Ovary (tissue), 10 donors: ENCODE measurements at places on chromosomes 6 and 20.
A peak's percentile ranks its signal among the peaks of the same experiment; 100 is the strongest.

- no peak for DNase-seq
Observed at GRCh38 chr6:10429638-10430427, 15.0 kb upstream of the TFAP2A start.

- no peak for DNase-seq
Observed at GRCh38 chr20:32792316-32792715, 27.4 kb upstream of the MAPRE1 start.

GRCh38 chr20:39326050-39326449 lies 363.9 kb downstream of the DHX35 start:
- no peak for DNase-seq

DNA sequence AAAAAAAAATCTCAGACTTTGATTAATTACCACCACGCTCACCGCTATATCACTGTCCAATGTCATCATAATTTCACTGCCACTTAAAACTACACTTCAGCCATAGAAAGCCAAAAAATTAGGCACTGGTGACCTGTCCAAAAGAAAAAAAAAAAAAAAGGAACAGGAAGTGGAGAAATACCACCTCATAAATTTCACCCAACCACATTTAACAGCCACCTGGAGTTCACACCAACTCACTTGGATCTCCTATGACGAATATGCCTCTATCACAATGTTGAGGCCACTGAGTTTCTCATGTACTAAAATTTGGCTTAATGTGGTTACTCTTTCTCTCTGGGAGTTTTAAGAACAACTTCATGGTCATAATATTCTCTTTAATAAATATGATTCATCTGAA lies 237.5 kb upstream of the RSPO3 start:
- DNase-seq = no peak

- no peak for DNase-seq
Observed at GRCh38 chr6:24537771-24538385, 43.1 kb downstream of the ALDH5A1 start.

- no peak for DNase-seq
Observed at GRCh38 chr6:155448668-155449449, 6.8 kb downstream of the NOX3 start.

DNA sequence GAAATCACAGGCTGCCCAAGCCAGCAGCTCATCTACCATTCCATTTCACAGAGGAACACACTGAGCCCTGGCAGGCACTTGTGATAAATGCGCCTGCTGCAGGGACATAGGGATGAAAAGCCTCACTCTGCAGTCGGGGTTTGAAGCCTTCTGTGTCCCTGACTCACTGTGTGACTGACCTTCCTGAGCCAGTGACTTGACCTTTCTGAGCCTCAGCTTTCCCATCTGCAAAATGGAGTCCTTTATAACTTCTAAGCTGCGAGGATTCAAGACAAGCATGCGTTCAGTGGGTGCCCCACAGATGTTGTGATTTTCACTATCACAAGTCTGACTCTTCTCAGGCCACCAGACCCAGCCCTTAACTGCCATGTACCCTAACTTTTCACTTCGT lies 5.5 kb downstream of the TGM2 start:
- no peak for DNase-seq

GRCh38 chr6:146909886-146910285 lies 294.3 kb upstream of the STXBP5 start:
- DNase-seq = no peak

- DNase-seq = no peak
Observed at GRCh38 chr6:100467129-100468015, 2.7 kb upstream of the SIM1 start.

- no peak for DNase-seq
Observed at GRCh38 chr6:161389756-161390155, 115.9 kb upstream of the AGPAT4 start.

DNA sequence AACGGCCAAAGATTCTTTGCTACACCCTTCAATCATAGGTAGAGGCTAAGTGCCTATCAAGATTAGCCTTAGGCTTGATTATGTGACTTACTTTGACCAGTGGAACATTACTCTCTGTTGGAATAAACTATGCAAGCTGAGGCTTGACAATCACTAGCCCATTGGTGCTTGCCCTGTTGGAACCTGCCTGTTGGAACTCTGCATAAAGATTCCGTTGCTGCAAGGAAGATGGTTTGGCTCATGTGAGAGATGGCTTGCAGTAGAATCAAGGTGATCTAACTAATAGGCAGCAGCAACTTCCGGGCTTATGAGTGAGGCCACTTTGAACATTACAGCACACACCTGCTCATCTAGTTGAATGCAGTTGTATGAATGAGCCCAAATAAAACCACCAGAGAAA lies 227.7 kb upstream of the TSHZ2 start:
- DNase-seq = no peak

DNA sequence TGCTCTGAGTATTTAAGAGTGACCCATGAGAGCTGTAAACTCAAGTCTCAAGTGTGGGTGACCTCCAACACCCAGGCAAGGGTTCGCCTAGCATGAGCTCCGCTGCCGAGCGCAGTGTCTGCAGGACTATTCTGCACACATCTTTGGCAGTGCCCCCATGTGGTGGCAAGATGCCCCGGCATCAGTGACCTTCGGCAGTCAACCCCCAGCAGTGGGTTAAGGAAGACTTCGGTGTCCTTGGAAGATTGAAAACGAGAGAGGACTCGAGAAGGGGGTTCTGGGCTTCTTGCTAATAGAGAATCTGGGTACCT lies 43.1 kb downstream of the RBM38 start:
- DNase-seq = no peak

DNA sequence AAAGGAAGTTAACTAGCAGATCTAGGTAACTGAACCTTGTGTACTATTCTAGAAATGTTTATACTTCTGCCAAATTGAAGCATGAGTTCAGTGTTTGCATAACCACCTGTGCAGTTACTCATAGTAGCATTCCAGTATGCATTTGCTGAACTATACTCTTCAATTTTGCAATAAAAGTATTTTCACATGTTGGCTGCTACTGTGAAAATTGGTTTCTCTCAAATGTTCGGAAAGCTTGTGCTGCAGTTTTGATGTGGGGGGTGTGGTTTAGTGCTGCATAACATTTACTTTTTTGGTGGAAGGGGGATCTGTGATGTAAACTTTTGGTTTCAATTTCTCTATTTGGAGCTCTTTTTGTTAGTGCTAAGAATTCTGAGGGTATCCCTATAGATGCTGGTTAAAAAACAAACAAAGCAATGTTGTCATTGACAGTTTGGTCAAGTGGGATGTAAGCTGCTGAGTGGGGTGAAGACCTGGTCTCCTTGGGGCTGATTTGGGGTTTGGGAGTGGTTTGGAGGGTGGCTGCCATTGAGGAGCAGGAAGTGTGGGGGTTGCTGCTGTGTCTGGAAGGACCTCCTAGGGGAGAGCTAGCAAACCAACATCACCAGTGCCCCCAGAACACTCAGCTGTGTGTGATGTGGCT lies 87.8 kb downstream of the CARMIL1 start:
- DNase-seq = no peak

GRCh38 chr6:99282479-99283062 lies 66.9 kb downstream of the FAXC start:
- no peak for DNase-seq

- DNase-seq = no peak
Observed at GRCh38 chr6:155444120-155444917, 11.3 kb downstream of the NOX3 start.

GRCh38 chr6:47371139-47371869 lies 61.6 kb upstream of the TNFRSF21 start:
- DNase-seq = no peak

DNA sequence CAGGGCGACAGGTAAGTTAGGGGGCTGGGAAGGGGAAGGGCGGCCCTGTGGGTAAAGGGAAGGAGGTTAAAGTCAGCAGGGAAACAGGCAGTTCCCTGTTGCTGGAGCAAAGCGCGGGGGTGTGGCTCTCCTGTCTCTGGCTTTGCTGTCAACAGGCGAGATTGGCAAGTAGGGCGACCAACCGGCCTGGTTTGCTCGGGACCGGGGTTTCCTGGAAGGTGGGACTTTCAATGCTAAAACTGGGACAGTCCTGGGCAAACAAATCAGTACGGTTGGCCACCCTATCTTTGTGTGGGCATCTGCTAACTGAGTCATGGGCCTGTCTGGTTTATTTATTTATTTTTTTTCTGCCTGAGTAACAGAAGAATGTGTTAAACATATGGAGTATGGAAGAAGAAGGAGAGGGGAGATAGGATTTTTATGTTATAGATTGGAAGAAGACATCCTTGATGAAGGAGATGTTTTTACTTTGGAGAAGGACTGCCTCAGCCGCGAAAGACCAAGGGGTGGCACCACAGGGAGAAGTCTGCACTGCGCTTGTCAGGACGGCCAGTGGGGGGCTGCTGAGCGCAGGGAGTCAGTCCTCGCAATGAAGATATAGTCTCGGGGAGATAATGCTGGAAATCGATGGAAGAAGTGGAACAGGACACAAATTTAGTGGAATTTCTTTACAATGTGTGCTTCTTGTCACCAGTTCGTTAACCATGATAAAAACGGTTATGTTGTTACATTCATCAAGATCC lies 43.4 kb upstream of the ESR1 start:
- DNase-seq = peak; percentile 97

- DNase-seq = peak; percentile 66
Observed at GRCh38 chr20:45433316-45433715, 17.4 kb downstream of the PIGT start.

- DNase-seq = no peak
Observed at GRCh38 chr6:14470671-14471070, 353.1 kb downstream of the CD83 start.

DNA sequence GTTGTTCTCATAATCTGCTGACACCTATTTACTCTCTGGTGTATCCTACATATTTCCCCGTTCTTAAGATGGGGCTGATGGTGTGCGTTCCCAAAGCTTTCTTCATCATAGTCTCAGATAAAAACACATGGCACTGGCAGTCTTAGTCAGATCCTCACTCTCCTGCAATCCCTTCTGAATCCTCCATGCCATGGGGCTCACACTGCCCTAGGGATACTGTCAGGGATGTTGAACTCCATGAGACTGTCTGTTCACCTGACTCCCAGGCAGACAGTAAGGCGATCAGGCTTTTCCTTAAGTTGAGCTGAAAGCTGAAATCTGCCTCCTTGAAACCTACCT lies 76.0 kb downstream of the SLX4IP start:
- DNase-seq = no peak

GRCh38 chr6:13924146-13924948 lies 405 bp upstream of the RNF182 start:
- DNase-seq = peak; percentile 54

DNA sequence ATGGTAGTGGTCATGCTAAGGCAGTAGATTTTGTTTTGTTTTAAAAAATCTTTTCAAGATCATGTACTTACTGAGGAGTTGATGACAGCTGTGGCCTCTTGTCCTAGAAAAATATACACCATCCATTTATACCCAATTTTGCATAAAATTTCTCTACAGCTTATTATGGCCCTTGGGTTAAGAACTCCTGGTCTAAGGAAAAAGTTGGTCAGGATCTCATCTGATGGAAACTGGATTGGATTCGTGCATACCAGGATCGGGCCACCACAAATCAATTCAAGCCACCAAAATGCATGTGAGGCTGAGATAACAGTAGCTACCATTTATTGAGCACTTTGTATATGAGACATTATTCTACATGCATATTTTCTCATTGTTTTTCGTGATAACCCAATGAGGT lies 244.4 kb downstream of the ZFAND3 start:
- DNase-seq = no peak

- DNase-seq = no peak
Observed at GRCh38 chr6:37137201-37138090, 32.5 kb upstream of the PIM1 start.

- no peak for DNase-seq
Observed at GRCh38 chr6:88708197-88708744, 255.1 kb downstream of the RNGTT start.

DNA sequence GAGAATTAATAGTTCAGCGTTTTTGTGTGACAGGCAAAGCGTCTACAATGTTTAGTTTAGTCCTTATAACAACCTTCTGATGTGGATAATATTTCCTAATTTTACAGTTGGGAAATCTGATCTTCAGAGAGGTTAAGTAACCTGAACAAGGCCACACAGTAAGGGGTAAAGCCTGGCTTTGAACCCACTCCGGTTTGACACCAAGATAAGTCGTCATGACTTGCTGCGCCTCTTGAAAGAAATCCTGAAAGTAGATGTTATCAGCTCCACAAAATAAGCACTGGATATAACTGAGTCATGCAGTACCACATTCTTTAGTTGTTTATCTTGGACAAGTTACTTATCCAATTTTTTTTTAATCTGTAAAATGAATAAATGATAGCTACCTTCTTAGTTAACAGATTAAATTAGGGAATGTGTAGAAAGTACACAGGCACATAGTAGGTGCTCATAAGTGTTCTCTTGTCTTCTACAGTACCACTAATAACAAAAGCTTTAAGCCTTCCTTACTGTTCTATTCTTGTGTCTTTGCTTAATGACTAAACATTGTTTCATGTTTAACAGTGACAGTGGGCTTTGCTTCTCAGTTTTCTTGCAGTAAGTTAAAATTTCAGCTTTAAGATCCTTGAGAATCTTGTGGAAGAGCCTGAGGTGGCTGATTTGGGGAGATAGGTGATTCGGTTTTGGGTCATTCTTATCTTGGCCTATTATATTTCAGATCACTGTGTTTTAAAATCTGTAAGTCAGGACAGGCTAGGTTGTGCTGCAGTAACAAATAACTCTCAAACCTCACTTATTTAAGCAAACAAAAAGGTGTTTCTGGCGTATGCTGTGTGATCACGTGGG lies 2.1 kb downstream of the HIVEP1 start:
- DNase-seq = no peak

GRCh38 chr20:35828434-35828833 lies 56.6 kb downstream of the PHF20 start:
- DNase-seq = no peak

- DNase-seq = no peak
Observed at GRCh38 chr6:63859528-63859927, 223.9 kb downstream of the PHF3 start.

GRCh38 chr6:797479-798077 lies 104.6 kb upstream of the EXOC2 start:
- DNase-seq = no peak

DNA sequence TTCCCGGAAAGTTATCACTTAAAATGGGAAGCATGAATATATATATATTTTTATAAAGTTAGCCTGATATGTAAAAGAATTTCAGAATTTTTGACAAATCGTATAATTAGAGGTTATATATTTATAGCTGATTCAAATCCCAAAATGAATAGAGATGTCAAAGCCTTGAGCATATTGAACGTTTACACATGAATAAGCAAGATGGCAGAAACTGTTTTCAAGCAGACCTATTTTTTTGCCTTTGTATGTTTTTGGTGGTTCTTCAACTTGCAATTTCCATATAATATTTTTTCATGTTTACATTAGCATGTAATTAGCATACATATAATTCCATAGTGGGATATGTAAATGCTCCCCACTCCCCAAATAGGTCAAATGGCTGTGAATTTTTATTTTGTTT lies 189.9 kb downstream of the PRL start:
- no peak for DNase-seq

DNA sequence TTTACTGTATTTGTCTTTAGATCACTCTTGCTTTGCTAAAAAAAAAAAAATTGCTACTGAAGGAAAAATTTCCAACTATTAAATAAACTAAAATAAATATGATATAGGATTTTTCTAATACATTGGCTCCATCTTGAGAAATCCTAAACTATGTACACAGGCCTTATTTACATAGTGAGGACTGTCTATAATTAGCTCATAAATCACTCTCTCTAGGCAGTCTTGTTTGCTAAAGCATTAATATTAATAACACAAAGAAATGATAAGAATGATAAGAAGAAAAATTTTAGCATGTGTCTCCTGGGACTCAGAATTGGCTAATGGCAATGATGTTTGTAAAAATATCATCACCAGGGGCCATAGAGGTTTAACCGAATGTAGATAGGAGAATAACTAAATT lies 13.3 kb upstream of the CRYBG1 start:
- no peak for DNase-seq
